ENCODE measurements at places on chromosomes 16 and 17.

GRCh38 chr16:31006086-31006385, 4.4 kb downstream of the STX1B start:
- no peak for DNase-seq

GRCh38 chr17:17877529-17878358, 41.0 kb upstream of the SREBF1 start:
- no peak for DNase-seq

DNA sequence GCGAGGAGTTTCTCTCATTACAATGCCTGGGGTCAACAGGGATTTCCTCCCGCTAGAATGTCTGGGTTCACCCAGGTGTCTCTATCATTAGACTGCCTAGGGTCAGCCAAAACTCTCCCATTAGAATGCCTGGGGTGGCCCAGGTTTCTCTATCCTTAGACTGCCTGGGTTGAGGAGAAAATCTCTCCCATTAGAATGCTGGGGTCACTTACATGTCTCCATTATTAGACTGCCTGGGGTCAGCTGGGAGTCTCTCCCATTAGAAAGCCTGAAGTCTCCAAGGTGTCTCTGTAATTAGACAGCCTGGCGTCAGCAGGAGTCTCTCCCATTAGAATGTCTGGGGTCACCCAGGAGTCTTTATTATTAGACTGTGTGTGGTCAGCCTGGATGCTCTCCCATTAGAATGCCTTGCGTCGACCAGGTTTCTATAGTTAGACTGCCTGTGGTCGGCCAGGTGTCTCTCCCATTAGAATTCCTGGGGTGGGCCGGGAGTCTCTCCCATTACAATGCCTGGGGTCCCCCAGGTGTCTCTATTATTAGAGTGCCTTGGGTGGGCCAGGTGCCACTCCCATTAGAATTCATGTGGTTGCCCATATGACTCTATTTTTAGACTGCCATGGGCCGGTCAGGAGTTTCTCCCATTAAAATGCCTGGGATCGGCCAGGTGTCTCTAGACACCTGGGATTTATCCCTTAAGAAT, 2272.1 kb downstream of the TP53TG3F start:
- no peak for DNase-seq

DNA sequence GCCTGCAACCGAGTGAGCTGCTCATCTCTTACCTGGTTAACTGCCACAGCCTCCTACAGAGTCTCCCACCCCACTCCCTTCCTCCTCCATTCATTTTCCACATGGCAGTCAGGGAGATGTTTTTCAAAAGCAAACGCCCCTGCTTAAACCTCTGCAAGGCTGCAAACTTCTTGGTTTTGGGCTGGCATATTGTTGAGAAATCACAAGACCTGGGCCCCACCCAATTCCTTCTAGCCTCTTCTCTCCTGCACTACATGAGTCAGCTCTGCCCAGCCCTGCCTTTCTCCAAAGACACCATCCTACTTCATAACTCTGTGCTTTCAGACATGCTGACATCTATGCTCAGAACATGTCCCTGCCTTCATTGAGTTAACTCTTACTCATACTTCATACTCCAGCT, 136.1 kb downstream of the SPACA3 start:
- DNase-seq = no peak

GRCh38 chr17:5014357-5014756, 16.6 kb downstream of the KIF1C start:
- no peak for DNase-seq

DNA sequence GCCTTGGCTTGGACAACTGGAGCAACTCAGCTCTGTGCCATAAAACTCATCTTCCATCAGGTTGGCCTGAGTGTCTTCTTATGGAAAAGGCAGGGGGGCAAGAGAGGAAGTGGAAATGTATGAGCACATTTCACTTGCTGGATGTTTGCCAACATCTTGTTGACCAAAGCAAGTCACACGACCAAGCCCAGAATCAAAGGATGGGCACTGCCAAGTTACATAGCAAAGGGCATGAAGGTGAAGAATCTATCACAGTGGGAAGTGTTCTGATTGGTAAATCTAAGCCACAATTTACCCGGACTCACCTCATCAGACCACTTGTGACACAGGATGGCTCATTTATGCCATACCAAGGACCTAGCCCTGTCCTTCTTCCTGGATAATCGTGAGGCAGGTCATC, 310.5 kb upstream of the IRX5 start:
- DNase-seq = no peak

- DNase-seq = no peak
Measured at GRCh38 chr17:45035848-45036247, 15.6 kb downstream of the DCAKD start.

DNA sequence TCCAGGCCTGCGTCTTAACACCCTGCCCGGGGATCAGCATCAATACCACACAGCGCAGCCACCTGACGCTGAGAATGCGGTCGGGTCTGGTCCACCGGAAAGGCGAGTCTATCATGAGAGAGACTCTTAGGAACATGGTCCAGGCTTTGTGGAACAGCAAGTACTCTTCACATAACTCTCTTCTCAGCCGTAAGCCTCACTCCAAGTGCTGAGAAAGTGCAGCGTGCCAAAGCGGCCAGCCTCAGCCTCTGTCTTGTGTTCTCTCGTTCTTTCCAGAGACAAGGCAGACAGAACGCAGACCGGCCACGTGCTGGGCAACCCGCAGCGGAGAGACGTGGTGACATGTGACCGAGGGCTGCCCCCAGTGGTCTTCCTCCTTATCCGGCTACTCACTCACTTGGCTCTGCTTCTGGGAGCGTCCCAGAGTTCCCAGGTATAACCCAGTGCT, 34.4 kb upstream of the ENDOV start:
- no peak for DNase-seq

DNA sequence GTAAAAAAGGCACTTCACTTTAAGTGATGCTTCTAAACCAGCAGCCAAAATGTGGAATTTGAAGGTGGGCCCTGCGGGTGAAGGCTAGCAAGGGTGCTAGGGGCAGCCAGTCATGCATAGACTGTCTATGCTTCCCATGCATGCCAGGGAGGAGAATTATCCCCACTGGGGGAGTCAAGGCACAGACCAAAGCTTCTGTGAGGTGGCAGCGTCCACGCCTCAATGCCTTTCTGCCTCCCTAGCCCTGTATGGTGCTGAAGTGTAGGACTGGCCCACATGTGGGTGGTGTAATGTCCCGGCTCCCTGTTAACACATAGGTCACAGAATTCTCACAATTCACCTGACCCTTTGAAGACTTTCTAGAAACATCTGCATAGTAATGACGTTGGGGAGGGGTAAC, 1.9 kb downstream of the HS3ST2 start:
- no peak for DNase-seq

DNA sequence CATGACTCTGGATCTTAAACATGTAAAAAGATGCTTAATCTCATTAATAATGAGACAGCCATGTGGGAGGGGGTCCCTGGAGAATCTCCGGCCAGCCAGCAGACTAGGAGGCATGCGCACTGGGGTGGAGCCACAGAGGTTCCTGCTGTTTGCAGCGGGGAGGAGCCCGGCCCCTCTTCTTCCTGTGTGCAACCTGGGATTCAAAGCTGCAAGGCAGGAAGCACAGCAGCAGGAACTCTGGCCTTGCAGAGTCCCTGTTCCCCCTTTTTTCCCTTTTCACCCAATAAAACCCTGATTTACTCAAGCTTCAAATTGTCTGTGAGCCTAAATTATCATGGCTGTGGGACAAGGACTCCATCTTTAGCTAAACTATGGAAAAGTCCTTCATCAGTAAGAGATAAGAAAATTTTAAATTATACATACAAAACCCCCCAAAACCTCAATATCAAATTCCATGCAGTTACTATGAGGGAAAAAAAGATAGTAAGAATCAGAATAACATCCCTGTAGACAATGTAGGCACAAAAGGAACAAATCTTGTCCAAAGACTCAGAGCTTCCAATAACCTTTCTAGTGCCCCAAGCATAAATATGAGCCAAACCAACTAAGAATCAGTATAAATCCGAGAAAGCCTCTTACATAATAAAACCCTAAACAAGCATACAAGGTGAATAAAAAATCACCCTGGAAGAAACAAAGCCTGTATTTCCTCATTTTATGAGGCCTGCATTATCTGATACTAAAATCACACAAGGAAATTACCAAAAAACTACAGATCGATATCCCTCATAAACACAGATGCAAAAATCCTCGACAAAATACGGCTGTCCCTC, 12.1 kb downstream of the CFDP1 start:
- no peak for DNase-seq

- no peak for DNase-seq
Measured at GRCh38 chr17:70107441-70107840, 32.4 kb downstream of the KCNJ16 start.

DNA sequence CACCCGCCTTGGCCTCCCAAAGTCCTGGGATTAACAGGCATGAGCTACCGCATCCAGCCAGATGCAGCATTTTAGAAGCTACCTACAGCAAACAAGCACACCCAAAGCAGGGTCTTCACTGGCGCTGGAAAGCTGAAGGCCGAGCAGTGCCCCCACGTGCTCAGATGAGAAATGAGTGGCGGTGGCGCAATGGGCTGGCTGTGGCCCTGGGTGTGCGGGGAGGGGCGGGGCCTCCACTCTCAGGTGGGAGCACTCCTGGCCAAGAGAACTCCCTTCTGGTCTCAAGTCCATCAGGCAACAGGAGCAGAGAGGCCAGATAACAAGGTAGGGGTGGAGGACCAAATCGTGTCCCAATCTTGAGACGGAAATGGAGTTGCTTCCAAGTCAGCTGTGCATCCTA, 12.1 kb downstream of the TMEM11 start:
- no peak for DNase-seq
